ENCODE measurements at places on chromosomes 3 and 15. TPM values are rescaled to one million over a fixed set of nuclear protein-coding genes. Genes with fewer than 3 reads are reported as not detected.

HEMK1 gene
- total RNA-seq: 13.2 TPM

HGD gene
- not detected for total RNA-seq

GAP43 gene
- total RNA-seq: 0.50 TPM

HYAL1 gene
- total RNA-seq: 3.1 TPM

ROPN1 gene
- total RNA-seq: not detected

CCDC9B gene
- 4.2 TPM for total RNA-seq

PYGO1 gene
- 5.9 TPM for total RNA-seq

RAD51 gene
- 12.9 TPM for total RNA-seq

ATP13A5 gene
- total RNA-seq: not detected

CPN2 gene
- total RNA-seq: not detected

FAM3D gene
- not detected for total RNA-seq

PAK6 gene
- total RNA-seq: 3.5 TPM

MINAR1 gene
- 1.0 TPM for total RNA-seq

GOLGA6A gene
- not detected for total RNA-seq

CHST13 gene
- not detected for total RNA-seq

GOLGA8S gene
- total RNA-seq: not detected

WNT7A gene
- not detected for total RNA-seq

CYP8B1 gene
- total RNA-seq: not detected

DMXL2 gene
- total RNA-seq: 9.8 TPM

ZNF770 gene
- total RNA-seq: 10.9 TPM

MYNN gene
- total RNA-seq: 12.1 TPM

PAQR5 gene
- 1.2 TPM for total RNA-seq

TEX55 gene
- not detected for total RNA-seq

GOLGA6D gene
- total RNA-seq: not detected

KLHL6 gene
- total RNA-seq: not detected

XIRP1 gene
- total RNA-seq: not detected

SLC2A2 gene
- not detected for total RNA-seq

GOLGA8T gene
- not detected for total RNA-seq

TMEM40 gene
- total RNA-seq: not detected

RBP2 gene
- total RNA-seq: not detected

SH2D7 gene
- total RNA-seq: not detected

PML gene
- total RNA-seq: 39.2 TPM

ARL14 gene
- total RNA-seq: not detected

CRYBG3 gene
- 6.4 TPM for total RNA-seq

GABRG3 gene
- total RNA-seq: not detected

WNT5A gene
- total RNA-seq: 33.5 TPM

TNNC1 gene
- not detected for total RNA-seq

SERINC4 gene
- 0.15 TPM for total RNA-seq
